Cortex of kidney (tissue), 1 donor: ENCODE measurements at places on chromosomes 11 and 22.

DNA sequence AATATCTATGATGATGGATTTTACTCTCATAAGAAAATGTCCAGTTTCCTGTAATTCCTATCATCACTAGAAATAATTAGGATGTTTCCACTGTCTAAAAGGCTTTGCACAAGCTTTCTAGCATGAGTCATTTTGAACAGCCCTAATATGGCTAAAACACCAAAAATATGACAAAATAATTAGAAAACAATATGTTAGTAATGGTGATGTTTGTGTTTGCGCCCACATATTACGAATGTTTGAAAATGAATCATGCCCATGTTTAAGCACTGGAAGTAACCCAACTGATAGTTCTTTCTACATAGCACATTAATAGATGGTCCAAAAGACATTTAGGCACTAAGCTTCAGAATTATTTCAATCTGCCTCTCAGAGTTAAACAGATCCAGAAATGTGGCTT is 96.0 kb downstream of the TRPC6 start:
- no peak for DNase-seq

DNA sequence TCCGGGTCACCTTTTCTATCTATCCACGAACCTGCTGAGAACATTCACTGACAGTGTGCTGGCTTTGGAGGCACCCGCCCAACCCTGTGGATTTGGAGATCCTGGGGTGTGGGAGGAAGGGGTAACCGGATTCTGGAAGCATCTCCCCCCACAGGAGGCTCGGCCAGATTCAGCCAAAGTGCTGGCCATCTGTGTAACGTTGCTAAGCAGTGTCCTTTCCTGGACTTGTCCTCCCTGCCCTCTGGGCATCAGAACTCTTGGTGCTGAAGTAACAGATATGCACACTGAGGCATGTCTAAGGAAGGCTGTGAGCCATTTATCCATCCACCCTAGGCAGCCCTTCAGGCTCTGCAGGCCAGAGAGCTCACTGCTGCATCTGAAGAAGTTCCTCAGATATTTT is 85.7 kb downstream of the SNX19 start:
- DNase-seq, result no peak

DNA sequence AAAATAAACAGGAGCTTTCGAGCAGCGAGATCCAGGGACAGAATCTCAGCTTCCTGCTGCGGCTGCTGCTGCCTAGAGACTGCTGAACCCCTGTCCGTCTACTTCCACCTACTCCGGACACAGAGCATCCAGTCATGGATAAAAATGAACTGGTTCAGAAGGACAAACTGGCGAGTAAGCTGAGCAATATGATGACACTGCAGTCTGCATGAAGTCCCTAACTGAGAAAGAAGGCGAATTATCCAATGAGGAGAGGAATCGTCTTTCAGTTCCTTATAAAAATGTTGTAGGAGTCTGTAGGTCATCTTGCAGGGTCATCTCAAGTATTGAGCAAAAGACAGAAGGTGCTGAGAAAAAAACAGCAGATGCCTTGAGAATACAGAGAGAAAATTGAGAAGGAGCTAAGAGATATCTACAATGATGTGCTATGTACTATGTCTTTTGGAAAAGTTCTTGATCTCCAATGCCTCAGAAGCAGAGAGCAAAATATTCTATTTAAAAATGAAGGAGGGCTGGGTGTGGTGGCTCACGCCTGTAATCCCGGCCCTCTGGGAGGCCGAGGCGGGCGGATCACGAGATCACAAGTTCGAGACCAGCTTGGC is 11.1 kb upstream of the MS4A2 start:
- DNase-seq, result no peak

DNA sequence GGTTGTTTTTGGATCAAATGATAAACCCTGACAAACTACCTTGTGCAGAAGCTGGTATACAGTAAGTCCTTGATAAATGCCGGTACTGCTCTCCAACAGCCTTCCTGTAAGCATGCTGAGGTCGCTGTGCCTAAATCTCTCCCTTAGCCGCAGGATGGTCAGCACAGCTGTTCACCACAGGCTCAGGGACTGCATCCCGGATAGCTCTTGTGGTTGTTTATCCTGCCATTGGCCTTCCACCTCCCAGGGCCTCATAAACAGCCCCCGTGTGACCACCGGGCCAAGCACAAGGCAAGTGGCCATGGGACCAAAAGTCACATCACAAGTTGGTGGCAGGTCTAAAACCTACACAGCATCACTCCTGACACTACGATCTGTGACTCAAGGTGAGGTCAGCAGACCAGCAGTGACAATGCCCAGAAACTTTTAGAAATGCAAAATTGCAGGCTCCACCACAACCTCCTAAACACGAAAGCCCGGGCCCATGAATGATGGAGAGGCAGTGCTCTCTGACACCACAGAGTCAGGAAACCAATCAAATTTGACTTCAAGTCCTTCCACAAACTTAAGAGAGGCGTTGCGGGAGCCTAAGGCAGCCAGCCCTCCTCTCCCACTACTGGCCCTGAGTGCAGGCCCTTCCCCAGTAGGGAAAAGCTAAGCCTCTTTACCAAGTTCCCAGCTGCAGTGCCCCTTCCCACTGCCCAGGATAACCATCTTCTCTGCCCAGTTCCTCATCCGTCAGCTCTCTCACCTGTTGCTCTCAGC is 3.9 kb downstream of the SPATA19 start:
- no peak for DNase-seq

- DNase-seq, result no peak
Observed at GRCh38 chr22:49156662-49157285, 670.9 kb downstream of the BRD1 start.
